ENCODE measurements at places on chromosomes 12 and 14. TPM values are rescaled to one million over a fixed set of nuclear protein-coding genes. Genes with fewer than 3 reads are reported as not detected.

Gene OR4E2
- not detected for total RNA-seq

- DNase-seq, result no peak
Observed at GRCh38 chr12:24881724-24882371, 67.1 kb downstream of the BCAT1 start.

Gene YEATS4
- total RNA-seq, result 48.4 TPM

- no peak for DNase-seq
Observed at GRCh38 chr14:23512156-23512555, 39.4 kb downstream of the ZFHX2 start.

Gene TAS2R9
- not detected for total RNA-seq

- DNase-seq, result peak; percentile 80
Observed at GRCh38 chr14:52926953-52927352, 23.9 kb downstream of the FERMT2 start.

- peak; percentile 12 for DNase-seq
Observed at GRCh38 chr14:74401504-74402241, 24.3 kb downstream of the SYNDIG1L start.

Gene EIF2S3B
- 0.32 TPM for total RNA-seq

GRCh38 chr12:7060353-7060954 lies at the start of gene C1S:
C1S (plus strand) TSS chr12:7060718; CDS start chr12:7061913, 1,195 bp downstream.
- peak; percentile 96 for DNase-seq

GRCh38 chr14:103149351-103150237 lies 26.3 kb downstream of the TNFAIP2 start:
- no peak for DNase-seq

DNA sequence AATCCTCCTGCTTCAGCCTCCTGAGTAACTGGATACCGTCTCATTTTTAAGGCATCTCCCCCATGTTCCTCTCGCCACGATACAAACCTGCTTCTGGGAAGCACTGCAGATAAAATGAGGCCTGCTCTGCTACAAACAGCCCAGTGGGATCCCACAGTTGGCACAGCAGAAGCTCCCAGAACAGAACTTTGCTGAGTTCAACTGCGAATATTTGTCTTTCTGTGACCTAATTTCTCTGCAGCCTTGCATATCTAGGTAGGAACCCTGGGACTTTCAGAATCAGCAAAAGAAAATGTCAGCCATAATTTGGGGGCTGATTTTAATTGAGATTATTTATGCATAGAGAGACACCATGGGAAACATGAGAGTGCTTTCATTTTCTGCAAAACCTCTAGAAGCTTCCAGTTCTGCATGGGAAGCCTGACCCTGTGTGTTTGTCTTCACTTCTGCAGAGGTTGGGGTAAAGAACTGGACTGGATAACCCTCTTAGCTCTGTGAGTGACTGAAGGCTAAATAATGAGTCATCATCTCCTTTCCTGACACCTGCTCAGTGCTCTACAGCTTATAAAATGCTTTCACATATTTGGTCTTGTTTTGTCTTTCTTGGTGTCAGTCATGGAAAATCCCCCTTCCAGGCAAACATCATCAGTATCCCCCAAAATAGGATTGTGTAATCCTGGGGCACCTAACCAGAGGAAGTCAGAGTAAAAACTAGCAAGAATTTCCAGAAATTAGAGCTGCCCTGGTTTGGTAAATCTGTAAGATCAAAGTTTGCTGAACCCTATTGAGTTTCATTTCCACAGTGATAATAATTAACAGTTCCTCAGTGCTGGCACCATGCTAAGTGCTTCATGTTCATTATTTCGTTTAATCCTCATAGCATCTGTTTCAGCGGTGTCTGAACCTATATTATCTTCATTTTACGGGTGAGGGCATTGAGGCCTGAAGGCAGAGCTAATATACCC lies 185.8 kb downstream of the SLC15A4 start:
- no peak for DNase-seq

- no peak for DNase-seq
Observed at GRCh38 chr12:6187948-6188793, 12.0 kb upstream of the CD9 start.

- no peak for DNase-seq
Observed at GRCh38 chr14:89432226-89432625, 15.2 kb upstream of the FOXN3 start.

Gene DBX2
- not detected for total RNA-seq

DNA sequence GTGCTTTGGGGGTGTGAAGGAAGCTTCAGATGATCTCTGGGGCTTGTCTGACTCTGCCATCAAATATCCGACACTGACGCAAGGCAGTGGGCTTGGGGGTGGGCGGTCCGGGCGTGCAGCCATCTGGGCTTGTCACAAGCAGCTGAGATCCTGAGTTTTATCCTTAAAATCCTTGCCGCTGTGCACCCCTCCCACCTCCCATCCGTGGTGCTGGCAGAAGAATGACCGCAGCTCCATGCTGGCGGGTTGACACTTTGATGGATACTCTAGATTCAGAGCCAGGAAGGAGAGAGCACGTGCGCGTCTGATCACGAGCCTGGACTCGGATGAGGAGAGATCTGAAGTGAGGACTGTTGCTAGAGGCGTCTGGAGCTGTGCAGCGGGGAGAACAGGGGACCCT lies 3.0 kb downstream of the ZFYVE21 start:
- no peak for DNase-seq

Gene PXN
- 152 TPM for total RNA-seq

GRCh38 chr12:23813206-23813605 lies 136.3 kb downstream of the SOX5 start:
- no peak for DNase-seq

GRCh38 chr12:110073049-110073831 lies 24.9 kb upstream of the C12orf76 start:
- DNase-seq, result peak; percentile 25

Gene HCAR3
- total RNA-seq, result not detected

GRCh38 chr12:87238466-87238865 lies 790.7 kb downstream of the C12orf50 start:
- DNase-seq, result no peak

DNA sequence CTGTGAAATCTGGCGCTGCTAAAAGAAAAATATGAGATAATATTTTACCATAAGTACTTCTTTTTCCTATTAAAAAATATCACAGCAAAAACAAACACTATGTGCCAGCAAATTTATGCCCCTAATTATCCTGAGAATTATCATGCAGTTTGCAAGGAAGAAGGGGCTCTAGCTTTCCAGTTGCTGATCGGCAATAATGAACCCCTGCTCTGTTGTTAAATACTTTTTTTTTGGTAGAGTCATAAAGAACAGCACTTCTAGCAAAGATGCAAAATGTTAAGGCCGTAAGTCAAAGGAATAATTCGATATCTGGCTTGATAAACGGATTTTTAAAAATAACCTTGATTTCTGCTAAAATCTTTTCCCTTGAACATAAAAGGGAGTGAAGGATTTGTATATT lies 108.9 kb downstream of the PDE3A start:
- DNase-seq, result no peak

Gene PPP1R1A
- total RNA-seq, result not detected

Gene ADAMTS20
- total RNA-seq, result 0.17 TPM

DNA sequence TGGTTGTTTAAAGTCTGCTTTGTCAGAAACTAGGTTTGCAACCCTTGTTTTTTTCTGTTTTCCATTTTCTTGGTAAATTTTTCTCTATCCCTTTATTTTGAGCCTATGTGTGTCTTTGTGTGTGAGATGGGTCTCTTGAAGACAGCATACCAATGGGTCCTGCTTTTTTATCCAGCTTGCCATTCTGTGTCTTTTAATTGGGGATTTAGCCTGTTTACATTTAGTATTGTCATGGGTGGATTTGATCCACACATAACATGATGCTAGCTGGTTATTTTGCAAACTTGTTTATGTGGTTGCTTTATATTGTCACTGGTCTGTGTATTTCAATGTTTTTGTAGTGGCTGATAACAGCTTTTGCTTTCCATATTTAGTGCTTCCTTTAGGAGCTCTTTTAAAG lies 17.2 kb upstream of the ART4 start:
- no peak for DNase-seq

- DNase-seq, result no peak
Observed at GRCh38 chr14:71115821-71116567, 208.7 kb downstream of the PCNX1 start.

- DNase-seq, result no peak
Observed at GRCh38 chr12:50859621-50860310, 17.0 kb downstream of the TMPRSS12 start.

DNA sequence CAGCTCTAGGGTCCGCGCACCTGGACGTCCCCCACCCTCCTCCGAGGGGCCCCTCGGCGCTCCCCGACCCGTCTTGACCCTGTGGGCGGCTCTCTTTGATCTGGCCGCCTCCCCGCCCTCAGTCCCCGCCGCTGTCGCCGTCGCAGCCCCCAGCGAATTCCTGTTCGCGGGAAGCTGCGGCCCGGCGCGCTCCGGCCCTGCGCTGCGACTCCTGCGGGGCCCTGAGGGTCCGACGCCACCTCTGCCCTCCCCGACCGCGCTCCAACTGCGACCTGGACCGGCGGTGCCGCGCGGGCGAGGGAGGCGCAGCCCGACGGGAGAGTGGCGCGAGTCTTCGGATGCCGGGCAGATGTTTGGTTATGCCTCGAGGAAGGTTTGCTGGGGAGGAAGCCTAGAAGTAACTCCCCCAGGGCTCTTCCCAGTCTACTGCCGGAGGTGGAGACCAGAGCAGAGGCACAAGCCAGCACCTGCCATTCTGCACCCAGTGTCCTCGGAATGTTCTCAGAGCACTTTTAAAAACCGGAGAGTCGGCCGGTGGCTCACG lies 440 bp upstream of the ISM2 start:
- no peak for DNase-seq

Gene ATG14
- total RNA-seq, result 9.0 TPM

DNA sequence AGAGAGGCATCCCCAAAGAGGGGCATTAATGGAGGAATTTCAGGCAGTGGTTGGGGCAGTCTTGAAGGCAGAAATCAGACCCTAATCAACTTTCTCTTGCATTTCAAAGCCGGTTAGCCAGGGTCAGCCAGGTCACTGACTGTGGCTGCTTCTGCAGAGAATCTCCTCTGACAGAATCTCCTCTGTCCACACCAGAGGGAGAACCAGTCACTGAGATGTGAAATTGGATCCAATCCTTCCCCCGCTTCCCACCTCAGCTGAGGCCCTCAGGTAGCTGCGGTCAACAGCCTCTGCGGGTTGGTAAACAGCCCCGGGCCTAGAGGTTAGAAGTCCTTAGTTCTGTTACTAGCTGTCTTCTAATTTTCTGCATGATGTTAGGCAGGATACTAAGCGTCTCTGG lies 39.8 kb upstream of the NUAK1 start:
- DNase-seq, result no peak

DNA sequence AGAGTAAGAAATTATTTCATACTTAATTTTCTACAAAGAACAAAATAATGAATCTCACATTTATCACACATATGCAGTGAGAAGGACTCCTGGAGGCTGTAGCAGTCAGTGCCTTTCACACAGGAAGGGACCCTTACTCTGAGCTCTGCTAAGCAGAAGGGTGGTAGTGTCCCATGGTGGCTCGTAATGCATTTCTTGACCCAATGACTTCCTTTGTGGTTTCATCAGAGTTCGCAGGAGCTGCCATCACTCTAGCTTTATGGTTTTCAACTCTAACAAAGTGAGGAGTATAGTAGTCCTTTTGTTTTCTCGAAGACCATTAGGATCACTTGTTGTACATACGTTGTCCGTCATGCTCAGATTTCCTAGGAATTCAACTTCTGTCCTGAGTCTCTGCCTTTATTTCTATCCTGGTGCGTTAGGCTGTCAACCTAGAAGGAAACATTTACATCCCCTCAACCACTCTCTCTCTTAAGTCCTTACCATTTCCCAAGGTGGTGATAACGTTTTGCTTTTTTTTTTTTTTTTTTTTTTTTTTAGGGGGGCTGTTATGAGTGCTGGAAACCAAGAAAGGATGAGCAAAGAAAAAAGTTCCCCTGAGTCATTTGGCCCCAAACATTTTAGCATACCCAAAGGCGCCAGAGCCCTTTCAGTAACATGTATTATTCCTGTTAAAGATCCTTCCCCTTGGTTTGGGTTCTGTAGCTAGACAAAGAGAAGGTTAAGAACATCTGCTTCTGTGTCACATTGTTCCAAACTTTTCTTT lies 37.2 kb downstream of the GABARAPL1 start:
- DNase-seq, result no peak

DNA sequence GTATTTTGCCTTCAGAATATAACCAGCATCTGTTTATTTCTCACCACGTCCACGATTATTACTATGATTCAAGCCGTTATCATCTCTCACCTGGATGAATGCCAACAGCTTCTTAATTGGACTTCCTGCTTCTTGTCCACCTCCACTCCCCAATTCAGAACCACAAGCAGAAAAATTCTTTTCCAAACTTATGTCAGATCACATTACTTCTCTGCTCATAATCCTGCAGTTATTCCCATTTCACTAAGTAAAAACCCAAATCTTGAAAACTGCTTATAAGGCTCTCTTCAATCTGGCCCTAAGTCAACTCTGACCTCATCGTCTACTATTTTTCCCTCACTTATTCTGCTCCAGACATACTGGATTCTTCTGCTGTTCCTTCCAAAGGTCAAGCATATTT lies 2.0 kb downstream of the CRY1 start:
- peak; percentile 78 for DNase-seq

Gene ADAM21
- 1.3 TPM for total RNA-seq

DNA sequence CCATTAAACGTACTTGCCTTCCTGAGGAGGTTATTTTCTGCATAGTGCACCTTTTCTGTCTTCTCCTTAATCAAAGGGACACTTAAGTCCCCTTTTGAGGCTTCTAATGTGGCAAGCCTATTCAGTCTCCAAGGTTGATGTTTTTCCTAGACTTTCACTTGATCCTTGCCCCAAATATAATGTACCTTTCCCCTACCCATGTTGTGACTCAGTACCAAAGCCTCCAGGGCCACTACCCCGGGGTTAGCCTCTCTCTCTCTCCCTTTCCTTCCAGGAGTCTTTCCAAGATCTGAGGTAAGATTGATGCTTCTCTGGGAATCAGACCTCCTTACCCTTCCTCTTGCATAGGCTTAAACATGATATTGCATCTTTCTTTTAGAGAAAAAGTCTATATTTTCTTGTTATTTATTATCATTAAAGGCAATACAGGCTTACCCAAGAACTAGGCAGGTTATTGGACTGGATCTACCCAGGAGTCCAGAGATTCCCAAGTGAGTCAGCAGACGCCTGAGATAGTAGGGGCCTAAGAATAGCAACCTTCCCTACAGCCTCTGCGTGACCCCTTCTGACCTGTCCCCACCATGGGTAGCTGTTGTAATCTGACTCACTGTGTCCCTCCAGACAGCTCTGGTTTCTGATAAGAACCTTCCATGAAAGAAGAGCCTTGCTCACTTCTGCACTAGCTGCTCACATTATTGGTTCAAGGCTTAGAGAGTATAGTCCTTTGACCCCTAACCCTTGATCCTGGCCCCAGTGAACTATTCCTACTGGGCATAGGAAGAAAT lies 172.9 kb downstream of the ZFP36L1 start:
- peak; percentile 76 for DNase-seq

GRCh38 chr14:101121508-101122139 lies 218.1 kb upstream of the RTL1 start:
- DNase-seq, result no peak

- DNase-seq, result peak; percentile 75
Observed at GRCh38 chr12:96195845-96196451, 1.8 kb downstream of the ELK3 start.

DNA sequence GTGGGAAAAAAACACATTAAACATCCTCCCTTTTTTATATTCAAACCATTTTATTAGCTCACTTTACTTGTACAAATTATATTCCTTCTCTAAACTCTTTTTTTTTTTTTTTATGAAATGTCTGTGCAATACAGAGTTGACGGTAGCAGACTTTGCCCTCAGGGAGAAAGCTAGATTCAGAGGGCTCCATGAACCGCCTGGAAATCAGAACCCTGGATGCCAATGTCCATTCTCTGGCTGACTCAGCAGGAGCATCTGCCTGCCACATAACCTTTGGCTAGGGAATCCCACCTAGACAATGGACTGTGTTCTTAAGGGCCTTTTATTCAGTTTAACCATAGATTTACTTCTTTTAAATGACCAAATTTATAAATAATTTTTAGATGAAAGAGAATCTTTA lies 467.0 kb downstream of the MDGA2 start:
- no peak for DNase-seq

Gene B4GALNT1
- 4.9 TPM for total RNA-seq

Gene NOXRED1
- not detected for total RNA-seq
